Esophagus squamous epithelium (tissue), 5 donors: ENCODE measurements at places on chromosomes 2 and 18.

- no peak overlapping the region for H3K27ac ChIP-seq
- H3K4me1 ChIP-seq, result peaks cover 17% of the 10 kb centered on the region
- DNase-seq, result no peak
- H3K27me3 ChIP-seq, result no peaks in the 10 kb centered on the region
- H3K4me3 ChIP-seq, result no peak overlapping the region
- no peaks in the 10 kb centered on the region for H3K36me3 ChIP-seq
Measured at GRCh38 chr2:209523867-209524266, 100.0 kb downstream of the MAP2 start.

DNA sequence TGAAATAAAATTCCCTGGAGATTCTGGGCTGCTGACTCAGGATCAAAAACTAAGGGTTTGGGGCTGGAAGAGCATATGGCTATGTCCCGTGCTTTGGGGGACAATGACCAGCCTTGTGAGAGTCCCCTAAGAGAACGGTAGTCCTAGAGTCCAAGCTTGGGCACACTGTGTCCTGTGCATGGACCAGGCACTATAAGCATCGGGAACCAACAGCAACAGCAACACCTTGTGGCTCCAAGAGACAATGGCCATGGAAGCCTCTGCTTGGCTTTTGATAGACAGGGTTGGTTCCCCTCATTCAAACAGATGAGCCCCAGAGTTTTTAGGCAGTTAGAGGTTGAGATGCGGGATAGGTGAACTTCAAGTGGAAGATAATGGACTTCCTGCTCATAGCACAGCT lies 294.4 kb upstream of the CHAC2 start:
- no peaks in the 10 kb centered on the region for H3K4me1 ChIP-seq
- no peak overlapping the region for H3K27ac ChIP-seq
- no peak overlapping the region for H3K4me3 ChIP-seq
- H3K27me3 ChIP-seq, result no peaks in the 10 kb centered on the region
- no peaks in the 10 kb centered on the region for H3K36me3 ChIP-seq

DNA sequence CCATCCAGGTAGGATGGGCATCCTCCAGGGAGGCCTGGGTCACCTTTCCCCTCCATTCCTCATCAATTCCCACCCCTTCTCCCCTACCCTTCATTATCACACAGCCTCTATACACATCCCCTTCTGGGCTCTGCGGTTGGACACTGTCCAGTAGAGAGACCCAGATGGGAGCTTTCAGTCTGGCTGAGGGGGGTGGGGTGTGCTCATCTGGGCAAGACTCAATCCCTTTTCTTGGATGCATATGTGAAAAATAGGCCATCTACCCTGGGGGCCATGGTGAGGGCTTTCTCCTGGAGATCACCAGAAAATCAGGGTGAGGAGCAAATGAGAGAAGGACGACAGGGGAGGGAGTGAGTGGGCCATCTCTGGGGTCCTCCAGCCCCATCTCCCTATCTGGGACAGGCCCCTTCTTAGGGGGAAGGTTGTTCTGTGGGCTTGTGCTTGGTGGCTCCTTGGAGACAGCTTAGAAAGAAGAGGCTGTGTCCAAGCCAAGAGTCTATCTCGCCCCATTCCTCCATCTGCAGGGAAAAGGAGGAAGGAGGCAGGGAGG lies 160.1 kb downstream of the DYSF start:
- H3K36me3 ChIP-seq, result no peaks in the 10 kb centered on the region
- no peak for DNase-seq
- no peaks in the 10 kb centered on the region for H3K27me3 ChIP-seq
- peak overlapping the region; percentile 79 for H3K27ac ChIP-seq

DNA sequence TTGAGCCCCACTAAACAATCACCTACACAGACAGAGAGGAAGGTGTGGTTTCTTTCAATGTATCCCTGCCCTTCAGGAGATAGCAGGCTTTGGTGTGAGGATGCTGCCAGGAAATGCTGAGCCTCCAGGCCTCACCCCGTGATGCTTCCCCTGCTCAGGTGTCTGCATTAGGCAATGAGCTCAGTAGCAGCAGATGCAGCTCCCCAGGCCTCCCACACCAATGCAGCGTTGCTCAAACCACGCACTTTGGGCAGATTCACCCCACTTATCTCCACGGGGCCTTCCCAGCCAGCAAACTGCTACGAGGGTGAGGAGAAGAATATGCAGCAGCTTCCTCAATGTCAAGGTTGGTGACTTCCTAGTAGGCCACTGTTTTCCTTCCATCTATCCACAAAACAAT lies 229.3 kb upstream of the PXDN start:
- H3K4me1 ChIP-seq, result no peaks in the 10 kb centered on the region
- H3K27me3 ChIP-seq, result no peaks in the 10 kb centered on the region
- H3K4me3 ChIP-seq, result no peak overlapping the region
- no peaks in the 10 kb centered on the region for H3K36me3 ChIP-seq

DNA sequence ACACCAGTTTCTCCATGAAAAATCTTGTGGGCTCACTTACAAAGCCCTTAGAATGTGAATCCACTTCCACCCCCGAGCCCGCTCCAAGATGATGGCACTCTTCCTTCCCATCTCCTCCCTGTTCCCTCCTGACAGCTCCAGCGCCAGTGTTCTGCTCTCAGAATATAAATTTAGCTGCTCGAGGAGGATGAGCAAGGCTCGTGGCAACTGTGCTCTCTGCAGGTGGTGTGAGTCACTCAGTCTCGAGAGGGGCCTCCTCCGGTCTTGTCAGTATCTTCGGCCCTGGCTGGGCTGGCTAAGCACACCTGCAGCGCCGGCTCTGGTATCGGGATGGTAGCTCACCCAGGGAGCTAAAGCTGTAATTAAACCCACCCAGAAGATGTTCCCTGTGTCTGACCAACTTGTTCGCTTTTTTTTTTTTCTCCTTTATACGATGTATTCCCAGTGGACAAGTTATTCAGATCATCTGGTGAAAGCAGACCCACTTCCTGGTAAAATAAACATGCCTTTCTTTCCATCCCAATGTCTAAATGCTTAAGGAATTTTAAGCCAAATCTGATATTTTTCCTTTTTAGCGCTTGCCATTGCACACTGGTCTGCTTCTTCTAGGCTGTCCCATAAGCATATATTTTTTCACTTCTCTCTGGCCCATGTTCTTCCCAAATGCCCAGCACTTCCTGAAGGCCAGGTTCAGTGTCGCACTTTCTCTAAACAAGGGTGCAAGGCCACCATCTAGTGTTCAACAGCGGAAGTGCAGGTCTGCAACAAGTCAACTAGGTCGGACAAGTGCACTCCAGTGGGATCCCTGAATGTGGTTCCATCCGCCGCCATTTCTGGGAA lies 31.4 kb upstream of the YPEL5 start:
- H3K36me3 ChIP-seq, result no peaks in the 10 kb centered on the region
- no peak overlapping the region for H3K4me3 ChIP-seq
- no peaks in the 10 kb centered on the region for H3K4me1 ChIP-seq
- H3K27me3 ChIP-seq, result no peaks in the 10 kb centered on the region

GRCh38 chr2:11012131-11012693 lies 100.5 kb downstream of the KCNF1 start:
- no peaks in the 10 kb centered on the region for H3K27me3 ChIP-seq
- H3K36me3 ChIP-seq, result no peaks in the 10 kb centered on the region
- no peaks in the 10 kb centered on the region for H3K4me1 ChIP-seq
- DNase-seq, result no peak

DNA sequence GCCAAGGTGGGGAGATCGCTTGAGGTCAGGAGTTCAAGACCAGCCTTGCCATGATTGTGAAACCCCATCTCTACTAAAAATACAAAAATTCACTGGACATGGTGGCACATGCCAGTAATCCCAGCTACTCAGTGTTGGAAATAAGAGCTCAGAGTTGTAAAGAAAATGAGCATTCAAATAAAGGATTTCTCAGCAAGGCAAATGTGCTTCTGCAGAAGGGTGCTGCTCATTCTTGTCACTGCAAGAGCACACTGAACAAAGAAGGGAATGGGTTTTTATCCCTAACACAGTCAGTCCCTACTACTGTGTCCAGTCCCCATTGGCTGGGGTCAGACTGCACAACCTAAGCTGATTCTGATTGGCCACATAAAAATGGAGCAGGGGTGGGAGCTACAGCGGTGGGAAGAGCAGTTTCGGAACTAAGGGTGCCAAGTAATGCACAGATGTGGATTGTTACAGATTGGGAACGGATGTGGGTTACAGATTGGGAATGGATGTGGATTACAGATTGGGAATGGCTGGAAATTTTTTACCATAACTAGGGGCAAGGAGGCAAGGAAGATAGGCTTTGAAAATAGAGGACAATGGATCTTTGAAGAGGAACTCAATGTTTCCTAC lies 31.1 kb upstream of the TRAPPC8 start:
- no peaks in the 10 kb centered on the region for H3K27me3 ChIP-seq
- H3K36me3 ChIP-seq, result no peaks in the 10 kb centered on the region
- H3K4me3 ChIP-seq, result no peak overlapping the region
- no peaks in the 10 kb centered on the region for H3K4me1 ChIP-seq

DNA sequence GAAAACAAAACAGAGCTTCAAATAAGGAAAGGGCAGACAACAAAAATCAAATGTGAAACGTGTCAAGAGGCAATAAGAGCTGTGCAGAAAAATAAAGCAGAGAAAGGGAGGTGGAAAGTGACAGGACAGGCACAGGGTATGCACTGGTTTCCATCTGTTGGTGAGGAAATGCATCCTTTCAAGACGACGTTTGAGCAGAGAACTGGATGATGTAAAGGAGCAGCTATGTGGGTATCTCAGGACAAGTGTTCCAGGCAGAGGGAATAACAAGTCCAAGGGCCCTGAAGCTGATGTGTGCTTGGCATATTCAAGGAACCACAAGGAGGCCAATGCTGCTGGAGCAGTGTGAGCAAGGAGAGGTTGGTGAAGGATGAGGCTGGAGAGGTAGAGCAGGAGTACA lies 168.9 kb upstream of the SERPINE2 start:
- H3K27ac ChIP-seq, result no peak overlapping the region
- H3K4me3 ChIP-seq, result no peak overlapping the region
- no peak for DNase-seq
- H3K4me1 ChIP-seq, result no peaks in the 10 kb centered on the region
- no peaks in the 10 kb centered on the region for H3K36me3 ChIP-seq
- no peaks in the 10 kb centered on the region for H3K27me3 ChIP-seq

- H3K4me1 ChIP-seq, result no peaks in the 10 kb centered on the region
- no peak overlapping the region for H3K4me3 ChIP-seq
- H3K27me3 ChIP-seq, result no peaks in the 10 kb centered on the region
- no peak for DNase-seq
Measured at GRCh38 chr18:69559604-69560003, 158.9 kb downstream of the DOK6 start.

DNA sequence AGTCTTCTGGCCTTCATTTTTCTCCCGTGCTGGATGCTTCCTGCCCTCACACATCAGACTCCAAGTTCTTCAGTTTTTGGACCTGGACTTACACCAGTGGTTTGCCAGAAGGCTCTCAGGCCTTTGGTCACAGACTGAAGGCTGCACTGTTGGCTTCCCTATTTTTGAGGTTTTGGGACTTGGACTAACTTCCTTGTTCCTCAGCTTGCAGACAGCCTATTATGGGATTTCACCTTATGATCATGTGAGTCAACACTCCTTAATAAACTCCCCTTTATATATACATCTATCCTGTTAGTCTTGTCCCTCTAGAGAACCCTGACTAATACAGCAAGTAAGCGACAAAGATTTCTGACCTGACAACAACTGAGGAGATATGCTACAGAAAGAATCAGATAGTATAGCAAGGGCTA lies 7.2 kb downstream of the CDC42EP3 start:
- H3K27me3 ChIP-seq, result no peaks in the 10 kb centered on the region
- DNase-seq, result no peak
- H3K36me3 ChIP-seq, result no peaks in the 10 kb centered on the region
- no peak overlapping the region for H3K4me3 ChIP-seq
- H3K27ac ChIP-seq, result peak overlapping the region; percentile 79
- H3K4me1 ChIP-seq, result peaks cover 98% of the 10 kb centered on the region

DNA sequence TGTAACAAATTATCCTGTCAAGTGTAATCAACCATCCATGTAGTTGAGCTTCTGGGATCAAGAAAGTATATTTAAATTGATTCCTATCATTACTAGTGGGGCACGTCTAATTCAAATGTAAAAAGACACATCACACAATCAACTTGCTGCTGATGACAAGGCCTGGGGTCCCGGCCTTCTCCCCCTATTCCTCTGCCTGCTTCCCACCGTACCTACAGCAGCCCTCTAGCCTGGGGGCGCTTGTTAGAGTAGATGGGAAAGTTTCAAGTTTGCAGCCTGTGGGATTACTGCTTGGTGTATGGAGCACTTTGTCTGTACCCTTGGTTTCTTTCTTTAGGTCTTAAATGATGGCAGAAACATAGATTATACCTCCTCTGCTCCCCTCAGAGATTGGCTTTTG lies 333.3 kb upstream of the KYNU start:
- H3K4me3 ChIP-seq, result no peak overlapping the region
- no peaks in the 10 kb centered on the region for H3K4me1 ChIP-seq
- no peaks in the 10 kb centered on the region for H3K27me3 ChIP-seq
- H3K36me3 ChIP-seq, result no peaks in the 10 kb centered on the region
- no peak for DNase-seq
- H3K27ac ChIP-seq, result no peak overlapping the region

DNA sequence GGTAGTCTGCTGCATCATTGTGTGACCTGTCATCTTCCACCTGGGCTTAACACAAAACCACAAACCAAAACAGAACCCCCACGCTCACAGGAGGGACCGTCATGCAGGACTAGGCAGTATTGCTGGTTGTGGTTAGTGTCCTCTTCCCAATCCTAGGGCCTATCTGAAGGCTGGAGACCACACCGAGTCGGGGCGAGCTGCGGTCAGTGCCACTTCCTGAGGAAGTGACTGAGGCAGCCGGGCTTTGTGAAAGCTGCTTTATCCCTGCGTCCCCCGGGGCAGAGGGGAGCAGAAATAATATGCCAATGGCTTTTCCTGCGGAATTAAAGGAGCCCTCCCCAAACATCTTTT lies 22.9 kb downstream of the ZNF532 start:
- no peak overlapping the region for H3K27ac ChIP-seq
- peaks cover 40% of the 10 kb centered on the region for H3K36me3 ChIP-seq
- H3K4me1 ChIP-seq, result no peaks in the 10 kb centered on the region
- H3K27me3 ChIP-seq, result no peaks in the 10 kb centered on the region

DNA sequence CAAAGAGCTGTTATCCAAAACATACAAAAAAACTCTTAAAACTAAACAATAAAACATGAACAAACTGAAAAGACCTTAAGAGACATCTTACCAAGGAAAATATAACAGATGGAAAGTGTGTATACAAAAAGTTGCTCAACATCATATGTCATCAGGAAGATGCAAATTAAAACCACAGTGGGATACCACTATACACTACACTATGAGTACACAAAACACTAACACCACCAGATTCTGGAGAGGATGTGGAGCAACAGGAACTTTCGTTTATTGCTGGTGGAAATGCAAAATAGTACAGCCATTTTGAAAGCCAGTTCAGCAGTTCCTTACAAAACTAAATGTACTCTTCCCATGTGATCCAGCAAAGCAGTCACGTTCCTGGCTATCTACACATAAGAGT lies 221.4 kb downstream of the CMPK2 start:
- H3K27ac ChIP-seq, result no peak overlapping the region
- no peak for DNase-seq
- H3K4me1 ChIP-seq, result no peaks in the 10 kb centered on the region
- H3K36me3 ChIP-seq, result no peaks in the 10 kb centered on the region
- no peaks in the 10 kb centered on the region for H3K27me3 ChIP-seq

- no peak overlapping the region for H3K27ac ChIP-seq
- no peaks in the 10 kb centered on the region for H3K36me3 ChIP-seq
- no peaks in the 10 kb centered on the region for H3K27me3 ChIP-seq
- H3K4me1 ChIP-seq, result no peaks in the 10 kb centered on the region
- H3K4me3 ChIP-seq, result no peak overlapping the region
Measured at GRCh38 chr18:55147791-55148190, 188.5 kb upstream of the CCDC68 start.
